Naive B cell (primary cell): ENCODE measurements at places on chromosomes 16 and 17.

- no peaks in the 10 kb centered on the region for H3K4me1 ChIP-seq
- no peak overlapping the region for H3K4me3 ChIP-seq
- H3K27me3 ChIP-seq = no peaks in the 10 kb centered on the region
Observed at GRCh38 chr17:12730931-12731521, 58.3 kb upstream of the ARHGAP44 start.

GRCh38 chr17:60036796-60037677, 41.7 kb downstream of the HEATR6 start:
- H3K36me3 ChIP-seq = peaks cover 8% of the 10 kb centered on the region
- peak; percentile 58 for DNase-seq
- no peak overlapping the region for H3K27ac ChIP-seq
- peaks cover 4% of the 10 kb centered on the region for H3K4me1 ChIP-seq
- peaks cover 10% of the 10 kb centered on the region for H3K27me3 ChIP-seq

DNA sequence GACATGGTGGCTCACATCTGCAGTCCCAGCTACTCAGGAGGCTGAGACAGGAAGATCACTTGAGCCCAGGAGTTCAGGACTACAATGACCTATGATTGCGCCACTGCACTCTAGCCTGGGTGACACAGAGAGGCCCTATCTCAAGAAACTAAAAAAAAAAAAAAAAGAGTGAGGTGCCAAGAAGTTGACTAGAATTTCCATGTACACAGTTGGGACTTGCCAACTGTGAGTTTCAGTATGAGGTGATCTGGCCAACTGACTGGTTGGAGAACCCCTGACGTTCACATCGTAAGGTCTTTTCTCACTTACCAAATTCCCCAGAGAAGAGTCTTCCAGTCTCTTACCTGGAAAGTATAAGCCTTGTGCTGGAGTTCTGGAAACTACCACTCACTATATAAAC, 3.1 kb upstream of the MED11 start:
- H3K27me3 ChIP-seq = no peaks in the 10 kb centered on the region
- peaks cover 43% of the 10 kb centered on the region for H3K4me1 ChIP-seq
- H3K4me3 ChIP-seq = no peak overlapping the region
- DNase-seq = no peak
- peaks cover 4% of the 10 kb centered on the region for H3K36me3 ChIP-seq

DNA sequence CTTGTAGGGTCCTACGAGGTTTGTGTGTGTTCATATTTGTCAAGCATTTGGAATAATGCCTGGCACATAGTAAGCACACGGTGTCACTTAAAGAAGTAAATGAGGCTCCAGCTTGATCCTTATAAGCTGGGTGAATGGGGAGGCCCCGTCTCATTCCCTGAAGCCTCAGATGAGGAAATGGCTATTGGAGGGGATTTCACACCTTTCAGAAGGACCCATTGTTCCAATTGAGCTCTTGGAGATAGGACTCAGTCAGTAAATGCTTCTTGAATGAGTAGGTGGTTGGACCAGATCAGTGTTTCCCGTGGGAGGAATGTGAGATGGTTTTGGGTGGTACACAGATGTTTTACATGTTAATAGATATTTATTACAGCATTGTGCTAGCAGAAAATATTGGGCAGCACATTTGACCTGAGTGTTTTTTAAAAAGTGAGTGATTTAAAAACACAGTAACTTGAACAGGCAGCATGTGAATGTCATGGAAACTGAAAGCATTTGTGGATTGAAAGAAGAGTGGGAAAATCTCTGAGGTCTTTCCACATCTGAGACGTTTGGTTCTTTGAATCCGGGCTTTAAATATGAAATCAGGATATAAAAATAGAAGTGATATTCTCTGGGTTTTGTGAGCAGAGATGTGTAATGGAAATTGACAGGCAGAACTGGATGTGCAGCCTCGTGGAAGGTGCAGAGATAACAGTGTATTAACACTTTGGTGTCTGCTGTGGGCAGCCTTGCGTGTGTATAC, 36.4 kb upstream of the ARHGAP17 start:
- no peaks in the 10 kb centered on the region for H3K27me3 ChIP-seq
- peaks cover 34% of the 10 kb centered on the region for H3K4me1 ChIP-seq
- no peaks in the 10 kb centered on the region for H3K36me3 ChIP-seq
- no peak for DNase-seq
- H3K27ac ChIP-seq = peak overlapping the region; percentile 73
- H3K4me3 ChIP-seq = peak overlapping the region; percentile 43

- H3K27ac ChIP-seq = no peak overlapping the region
- H3K4me3 ChIP-seq = no peak overlapping the region
- peaks cover 19% of the 10 kb centered on the region for H3K27me3 ChIP-seq
- no peak for DNase-seq
- H3K4me1 ChIP-seq = no peaks in the 10 kb centered on the region
Observed at GRCh38 chr17:5667871-5668270, 83.6 kb upstream of the NLRP1 start.

DNA sequence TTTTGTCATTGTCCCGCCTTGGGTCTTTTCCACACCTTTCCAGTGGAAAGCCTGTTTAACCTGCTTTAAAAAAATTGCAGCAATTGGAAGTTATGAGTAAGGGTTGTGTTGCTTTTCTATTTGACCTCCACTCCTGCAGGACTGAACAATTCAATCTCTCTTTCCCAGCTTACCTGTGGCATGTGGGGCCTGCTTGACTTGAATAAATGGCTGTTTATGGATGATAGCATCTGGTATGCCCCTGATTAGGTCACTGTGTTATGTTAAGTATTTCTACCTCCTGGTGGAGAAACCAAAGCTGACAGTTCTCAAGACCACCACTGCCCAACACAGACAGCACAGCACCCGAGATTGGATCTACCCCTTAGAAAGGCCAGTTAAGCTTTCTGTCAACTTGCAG, 64.8 kb upstream of the NOG start:
- DNase-seq = no peak
- no peak overlapping the region for H3K4me3 ChIP-seq
- H3K4me1 ChIP-seq = no peaks in the 10 kb centered on the region
- no peak overlapping the region for H3K27ac ChIP-seq

DNA sequence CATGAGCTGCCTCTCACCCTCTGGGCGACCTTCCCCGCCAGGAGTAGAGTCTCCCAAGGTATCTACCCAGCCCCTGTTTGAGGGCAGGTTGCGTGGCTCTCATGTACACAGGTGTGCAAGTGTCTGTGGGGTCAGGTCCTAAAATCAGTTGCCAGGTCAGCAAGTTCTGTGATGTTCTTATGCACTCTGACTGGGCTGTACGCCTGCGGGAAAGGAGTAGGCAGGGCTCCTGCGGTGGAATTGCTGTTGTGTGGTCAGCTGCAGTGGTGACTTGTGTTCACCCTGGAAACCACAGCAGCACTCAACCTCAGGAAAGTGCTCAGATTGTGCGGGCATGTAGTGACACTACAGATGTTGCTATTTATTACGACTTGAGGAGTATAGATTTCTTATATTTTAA, 19.4 kb downstream of the NARF start:
- H3K4me3 ChIP-seq = no peak overlapping the region
- H3K27me3 ChIP-seq = no peaks in the 10 kb centered on the region
- H3K4me1 ChIP-seq = no peaks in the 10 kb centered on the region
- H3K36me3 ChIP-seq = no peaks in the 10 kb centered on the region
- H3K27ac ChIP-seq = no peak overlapping the region

- peaks cover 25% of the 10 kb centered on the region for H3K4me1 ChIP-seq
- peak within 1 kb of the TSS; percentile 68 for H3K27ac ChIP-seq
- H3K4me3 ChIP-seq = peak within 1 kb of the TSS; percentile 85
- H3K27me3 ChIP-seq = peaks cover 5% of the 10 kb centered on the region
- H3K36me3 ChIP-seq = no peaks in the 10 kb centered on the region
Observed at GRCh38 chr16:67326472-67327309, at the start of the genes KCTD19 and LRRC36. Gene KCTD19, minus strand, starts transcription at chr16:67326741. Its CDS starts 34 bp downstream, at chr16:67326707. Gene LRRC36, plus strand, starts transcription at chr16:67326815. Its CDS starts 48 bp downstream, at chr16:67326863.

DNA sequence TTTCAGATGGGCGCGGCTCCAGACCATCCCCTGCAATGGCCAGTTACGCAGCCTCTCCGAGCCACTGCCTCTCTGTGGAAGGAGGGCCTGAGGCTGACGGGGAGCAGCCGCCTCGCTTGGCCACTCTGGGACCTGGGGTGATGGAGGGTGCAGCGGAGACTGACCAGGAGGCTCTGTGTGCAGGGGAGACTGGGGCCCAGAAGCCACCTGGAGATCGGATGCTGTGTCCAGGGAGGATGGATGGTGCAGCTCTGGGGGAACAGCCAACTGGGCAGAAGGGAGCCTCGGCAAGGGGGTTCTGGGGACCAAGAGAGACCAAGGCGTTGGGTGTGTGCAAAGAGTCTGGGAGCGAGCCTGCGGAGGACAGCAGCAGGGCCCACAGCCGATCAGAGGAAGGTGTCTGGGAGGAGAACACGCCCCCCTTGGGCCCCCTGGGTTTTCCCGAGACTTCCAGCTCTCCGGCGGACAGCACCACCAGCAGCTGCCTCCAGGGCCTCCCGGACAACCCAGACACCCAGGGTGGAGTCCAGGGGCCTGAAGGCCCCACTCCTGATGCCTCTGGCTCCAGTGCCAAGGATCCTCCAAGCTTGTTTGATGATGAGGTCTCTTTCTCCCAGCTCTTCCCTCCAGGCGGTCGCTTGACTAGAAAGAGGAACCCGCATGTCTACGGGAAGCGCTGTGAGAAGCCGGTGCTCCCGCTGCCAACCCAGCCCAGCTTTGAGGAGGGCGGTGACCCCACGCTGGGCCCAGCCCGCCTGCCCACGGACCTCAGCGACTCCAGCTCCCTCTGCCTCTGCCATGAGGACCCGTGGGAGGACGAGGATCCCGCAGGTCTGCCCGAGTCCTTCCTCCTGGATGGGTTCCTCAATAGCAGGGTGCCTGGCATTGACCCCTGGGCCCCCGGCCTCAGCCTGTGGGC, 17.4 kb upstream of the ZFPM1 start:
- no peak overlapping the region for H3K4me3 ChIP-seq
- H3K36me3 ChIP-seq = no peaks in the 10 kb centered on the region
- H3K27ac ChIP-seq = no peak overlapping the region
- H3K4me1 ChIP-seq = peaks cover 5% of the 10 kb centered on the region
- no peak for DNase-seq
- no peaks in the 10 kb centered on the region for H3K27me3 ChIP-seq

DNA sequence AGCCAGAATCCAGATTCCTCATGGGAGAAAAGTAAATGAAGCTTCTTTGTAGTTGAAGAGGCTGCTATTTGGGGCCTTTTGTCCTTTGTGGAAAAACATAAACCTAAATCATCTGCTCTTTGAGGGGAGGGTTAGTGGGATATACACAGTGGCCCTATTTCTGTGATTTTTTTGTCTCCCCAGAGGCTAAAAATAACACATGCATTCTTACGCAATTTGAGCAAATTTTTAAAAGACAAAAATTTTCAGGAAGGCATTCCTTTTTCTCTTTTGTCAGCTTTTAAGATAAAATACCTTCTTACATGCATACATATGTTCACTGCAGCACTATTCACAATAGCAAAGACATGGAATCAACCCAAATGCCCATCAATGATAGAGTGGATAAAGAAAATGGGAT, 165.5 kb downstream of the AXIN2 start:
- H3K27me3 ChIP-seq = peaks cover 31% of the 10 kb centered on the region
- H3K4me3 ChIP-seq = no peak overlapping the region
- DNase-seq = no peak
- no peak overlapping the region for H3K27ac ChIP-seq

- H3K36me3 ChIP-seq = no peaks in the 10 kb centered on the region
- peak overlapping the region; percentile 65 for H3K27ac ChIP-seq
- no peak for DNase-seq
- H3K4me1 ChIP-seq = no peaks in the 10 kb centered on the region
Observed at GRCh38 chr17:7823581-7824001, 10.4 kb upstream of the KDM6B start.

DNA sequence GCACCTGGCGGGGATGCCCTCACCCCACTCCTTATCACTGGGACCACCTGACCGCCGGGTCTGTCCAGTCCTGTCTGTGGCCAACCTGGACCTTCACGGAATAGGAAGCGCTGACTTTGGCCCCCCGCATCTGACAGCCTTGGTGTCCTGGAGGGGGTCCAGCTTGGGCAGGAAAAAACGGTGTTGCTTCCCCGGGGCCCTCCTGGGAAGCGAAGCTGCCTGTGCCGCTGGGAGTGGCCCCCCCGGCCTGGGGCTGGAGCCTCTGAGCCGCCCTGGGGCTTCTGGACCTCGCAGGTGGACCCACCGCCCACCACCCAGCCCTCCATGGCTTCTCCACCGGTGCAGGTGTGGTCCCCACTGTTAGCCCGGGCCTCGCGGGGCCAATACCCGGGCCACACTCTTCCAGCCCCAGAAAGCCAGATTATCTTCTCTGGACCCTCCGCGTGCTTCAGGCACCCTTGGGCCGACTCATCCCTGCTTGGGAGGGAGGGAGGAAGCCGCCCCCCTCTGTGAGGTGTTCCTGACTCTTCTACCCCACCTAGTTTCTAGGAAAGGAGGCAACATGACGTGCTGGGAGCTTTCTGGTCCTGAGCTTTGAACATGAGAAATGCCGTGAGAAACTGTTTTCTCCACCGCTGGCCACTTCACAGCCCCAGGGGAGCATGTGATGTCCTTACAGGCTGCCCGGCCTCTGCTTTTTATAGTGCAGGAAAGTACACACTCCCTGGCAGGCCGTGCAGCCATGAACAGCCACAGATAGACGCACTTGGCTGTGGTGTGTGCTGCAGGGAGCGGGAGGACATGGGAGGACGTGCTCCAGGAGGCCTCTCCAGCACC, 1.1 kb downstream of the C1QTNF1 start:
- H3K4me1 ChIP-seq = peaks cover 5% of the 10 kb centered on the region
- H3K36me3 ChIP-seq = no peaks in the 10 kb centered on the region
- H3K27ac ChIP-seq = no peak overlapping the region
- H3K4me3 ChIP-seq = no peak overlapping the region
- no peak for DNase-seq
- peaks cover 58% of the 10 kb centered on the region for H3K27me3 ChIP-seq

DNA sequence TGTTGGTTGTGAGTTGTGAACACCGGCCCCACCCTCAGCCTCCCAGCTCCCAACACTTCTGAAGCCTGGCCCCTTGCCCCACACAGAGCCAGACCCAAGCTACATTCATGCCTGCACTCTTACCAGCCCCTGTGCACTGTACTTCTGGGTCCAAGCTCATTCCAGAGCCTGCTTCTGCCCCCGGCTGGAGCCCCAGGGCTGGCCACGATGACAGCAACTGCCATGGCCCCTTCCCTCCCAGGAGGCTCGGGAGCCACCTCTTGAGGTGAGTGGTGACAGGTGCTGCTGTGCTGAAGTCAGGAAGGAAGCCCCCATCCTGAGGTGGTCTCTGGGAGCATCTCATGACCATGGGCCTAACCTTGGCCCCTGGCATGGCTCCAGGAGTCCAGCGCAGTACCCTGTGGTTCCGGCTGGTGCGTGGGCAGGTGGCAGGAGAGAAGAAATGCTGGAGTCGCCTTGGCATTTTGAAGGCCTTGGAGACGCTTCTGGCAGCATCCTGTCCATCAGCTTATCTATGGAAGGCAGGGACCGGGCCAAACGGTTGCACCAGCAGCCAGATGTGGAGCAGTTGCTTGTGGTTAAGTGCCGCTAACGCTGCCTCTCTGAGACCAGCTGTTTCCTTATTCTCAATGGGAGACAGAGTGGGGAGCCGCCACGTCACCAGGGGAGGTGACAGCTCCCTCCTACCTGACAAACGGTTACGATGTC, 3.9 kb upstream of the CDT1 start:
- H3K36me3 ChIP-seq = no peaks in the 10 kb centered on the region
- H3K27me3 ChIP-seq = no peaks in the 10 kb centered on the region
- H3K4me3 ChIP-seq = peak overlapping the region; percentile 3
- H3K27ac ChIP-seq = no peak overlapping the region
- H3K4me1 ChIP-seq = peaks cover 31% of the 10 kb centered on the region
- no peak for DNase-seq
